ENCODE measurements at places on chromosomes 7 and 10.

DNA sequence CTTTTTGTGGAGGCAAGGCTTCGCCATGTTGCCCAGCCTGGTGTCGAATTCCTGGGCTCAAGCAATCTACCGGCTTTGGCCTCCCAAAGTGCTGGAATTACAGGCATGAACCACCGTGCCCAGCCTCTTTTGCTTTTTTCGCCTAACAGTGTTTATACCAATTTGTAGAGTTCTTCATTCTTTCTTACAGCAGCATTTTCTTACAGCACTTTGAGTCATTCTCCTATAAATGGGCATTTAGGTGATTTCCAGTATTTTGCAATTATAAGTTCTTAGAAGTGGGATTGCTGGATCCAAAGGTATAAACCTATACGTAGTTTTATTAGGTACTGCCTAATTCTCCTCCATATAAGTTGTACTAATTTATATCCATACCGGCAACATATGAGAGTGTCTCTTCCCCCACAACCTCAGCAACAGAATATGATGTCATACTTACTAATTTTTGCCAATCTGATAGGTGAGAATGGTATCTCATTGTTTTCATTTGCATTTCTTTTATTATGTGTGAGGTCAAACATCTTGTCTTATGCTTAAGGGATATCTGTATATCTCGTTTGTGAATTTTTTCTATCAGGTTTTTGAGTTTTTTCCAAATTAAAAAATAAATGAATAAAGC, 39.1 kb downstream of the SUFU start:
- DNase-seq: no peak

DNA sequence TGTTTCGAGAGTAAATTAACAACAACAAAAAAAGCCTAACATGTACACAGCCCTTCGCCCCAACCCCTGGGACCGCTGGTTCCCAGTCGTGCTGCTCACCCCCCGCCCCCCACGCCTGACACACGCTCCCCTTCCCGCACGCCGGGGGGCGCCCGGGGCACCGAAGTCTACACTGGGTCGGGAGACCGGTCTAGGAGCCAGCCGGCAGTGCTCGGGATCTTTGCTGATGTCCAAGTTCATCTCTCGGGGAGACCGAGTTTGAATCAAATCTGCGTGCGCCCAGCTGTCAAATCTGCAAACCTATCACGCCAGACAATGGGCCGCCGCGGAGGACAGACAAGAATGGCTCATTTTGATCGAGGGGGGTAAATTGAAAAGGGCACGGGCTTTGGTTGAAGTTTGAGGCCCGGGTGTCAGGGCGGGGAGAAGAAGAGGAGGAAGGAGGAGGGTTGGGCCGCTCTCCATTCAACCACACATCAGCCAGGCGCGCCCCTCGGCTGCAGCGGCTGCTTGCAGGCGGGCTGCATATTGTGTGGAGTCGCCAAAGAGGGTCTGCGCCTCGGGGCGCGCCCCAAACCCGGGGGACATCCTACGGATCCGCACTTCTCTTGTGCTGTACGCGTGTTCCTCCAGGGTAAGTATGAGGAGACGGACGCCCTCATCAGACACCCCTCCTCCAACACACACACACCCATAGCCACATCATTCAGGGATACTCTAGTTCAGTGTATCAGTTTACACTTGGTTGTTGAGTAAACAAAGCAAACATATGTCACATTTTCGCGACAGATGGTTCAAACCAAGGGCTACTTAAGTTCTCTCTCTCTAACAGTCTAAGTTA, 1.3 kb upstream of the GFRA1 start:
- DNase-seq: no peak

- no peak for DNase-seq
Measured at GRCh38 chr7:64183126-64183742, 23.8 kb upstream of the ZNF735 start.

DNA sequence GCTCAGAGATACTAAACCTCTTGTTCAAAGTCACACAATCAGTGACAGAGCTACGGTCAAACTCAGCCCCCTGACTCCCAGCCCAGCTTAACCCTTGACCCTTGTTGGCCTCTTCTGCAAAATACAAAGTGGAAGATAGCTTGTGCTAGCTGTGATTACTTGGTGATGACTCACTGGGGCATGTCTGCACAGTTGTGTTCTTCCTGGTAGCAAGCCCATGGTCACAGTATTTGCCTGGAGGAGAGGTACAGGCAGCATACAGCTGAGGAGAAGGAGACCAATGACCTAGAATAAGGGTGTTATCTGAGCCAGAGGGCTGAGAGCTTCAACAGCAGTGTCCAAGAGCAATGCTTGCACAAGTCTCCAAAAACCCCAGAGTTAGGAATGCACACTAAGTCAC, 5.7 kb upstream of the HSPA12A start:
- DNase-seq: no peak

DNA sequence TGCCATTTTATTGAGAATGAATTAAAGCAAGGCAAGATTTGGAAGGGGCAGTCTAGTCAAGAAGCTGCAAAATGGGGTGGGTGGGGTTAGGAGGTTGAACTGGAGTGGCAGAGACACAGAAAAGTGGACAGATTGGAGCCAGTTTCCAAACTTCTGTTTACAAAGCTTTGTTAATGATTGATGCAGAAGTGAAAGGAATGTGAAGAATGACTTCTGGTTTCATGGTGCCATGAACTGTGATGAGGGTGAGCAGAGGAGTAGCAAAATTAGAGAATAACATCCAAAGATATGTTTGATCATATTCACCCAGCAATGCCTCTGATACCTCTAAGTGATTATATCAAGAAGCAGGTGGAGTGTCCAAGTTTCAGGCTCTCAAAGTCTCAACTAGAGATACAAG, 1118.0 kb upstream of the C7orf33 start:
- DNase-seq: no peak

GRCh38 chr10:29841724-29842649, 207.2 kb upstream of the SVIL start:
- no peak for DNase-seq

DNA sequence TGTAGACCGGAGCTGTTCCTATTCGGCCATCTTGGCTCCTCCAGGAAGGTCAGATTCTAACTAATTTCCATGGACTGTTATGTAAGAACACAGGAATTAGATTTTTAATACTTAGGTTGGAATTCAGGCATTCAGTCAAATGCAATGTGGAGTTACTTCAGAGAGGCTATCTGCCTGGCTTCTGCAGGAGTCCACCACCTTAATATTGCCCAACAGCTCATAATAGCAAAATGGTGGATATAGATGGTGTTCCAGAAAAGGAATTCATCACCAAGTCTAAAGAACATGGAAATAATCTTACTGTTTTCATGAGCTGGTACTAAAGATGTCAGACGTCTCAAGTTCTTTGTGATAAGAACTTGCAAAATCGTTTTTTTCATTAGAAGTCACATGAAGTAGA, 39.5 kb downstream of the CRHR2 start:
- no peak for DNase-seq

GRCh38 chr7:19439517-19439916, 269.3 kb downstream of the POLR1F start:
- DNase-seq: no peak

DNA sequence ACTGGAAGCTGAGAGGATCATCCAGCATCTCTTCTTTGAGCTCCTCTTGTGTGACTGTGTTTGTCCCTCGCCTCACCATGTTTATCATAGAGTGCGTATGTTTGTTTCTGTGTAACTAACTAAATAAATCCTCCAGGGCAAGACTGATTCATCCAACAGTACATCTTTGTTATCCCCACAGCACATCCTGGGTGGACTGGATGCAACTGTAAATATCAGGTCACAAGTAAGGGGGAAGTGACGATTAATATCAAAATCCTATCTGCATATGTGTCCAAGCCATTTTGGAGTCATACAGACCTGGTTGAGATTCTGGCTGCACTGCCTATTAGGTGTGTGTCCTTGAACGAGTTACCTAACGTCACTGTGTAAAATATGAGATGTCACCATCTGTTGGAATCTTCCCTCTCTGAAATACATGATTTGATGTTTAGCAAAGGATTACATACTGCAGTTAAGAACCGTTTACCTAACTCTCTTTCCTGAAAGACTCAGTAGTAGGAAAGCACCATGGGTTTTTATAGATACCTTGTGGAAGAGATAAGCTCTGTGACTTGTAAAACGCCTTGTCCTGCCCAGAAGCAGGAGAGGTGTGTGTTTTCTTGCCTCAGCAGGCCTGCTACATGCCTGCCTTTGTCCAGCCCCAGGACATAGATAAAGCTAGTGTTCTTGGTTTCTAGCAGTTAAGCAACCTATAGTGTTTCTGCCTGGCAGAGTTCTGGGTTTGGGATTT, 25.8 kb downstream of the WBP1L start:
- no peak for DNase-seq

- DNase-seq: no peak
Measured at GRCh38 chr10:130751851-130752250, 559.7 kb downstream of the TCERG1L start.

DNA sequence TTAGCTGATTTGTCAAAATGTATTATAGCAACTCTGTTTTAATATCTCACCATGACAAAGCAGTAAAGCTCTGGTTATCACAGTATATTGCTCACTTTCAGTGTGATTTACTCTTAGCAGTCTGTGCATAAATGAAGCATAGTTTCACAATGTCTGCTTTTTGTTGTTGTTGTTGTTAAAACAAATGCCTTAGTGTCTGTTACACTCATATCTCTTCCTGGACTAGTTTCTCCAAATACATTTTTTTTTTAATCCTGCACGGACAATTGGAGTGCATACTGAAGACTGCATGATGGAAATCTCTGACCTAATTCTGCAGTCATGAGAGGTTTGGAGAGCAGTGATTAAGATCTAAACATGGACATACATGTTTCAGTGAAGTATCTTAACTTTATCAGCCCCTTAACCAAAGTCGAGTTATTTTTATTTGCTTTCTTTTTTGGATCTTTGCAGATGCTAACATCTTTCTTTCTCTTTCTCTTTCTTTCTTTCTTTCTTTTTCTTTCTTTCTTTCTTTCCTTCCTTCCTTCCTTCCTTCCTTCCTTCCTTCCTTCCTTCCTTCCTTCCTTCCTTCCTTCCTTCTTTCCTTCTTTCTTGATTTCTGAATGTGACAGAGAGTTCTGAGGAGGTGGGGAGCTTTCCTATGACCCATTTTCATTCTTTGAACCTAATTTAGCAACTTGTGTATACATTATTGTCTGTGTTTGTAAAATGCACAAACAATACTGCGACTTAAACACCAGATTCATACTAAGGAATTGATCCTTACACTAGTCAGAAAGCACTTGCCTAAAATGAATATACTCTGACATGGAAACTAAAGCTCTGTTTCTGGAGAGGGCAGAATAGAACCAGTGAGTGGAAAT, 161.5 kb upstream of the AGR3 start:
- DNase-seq: no peak

DNA sequence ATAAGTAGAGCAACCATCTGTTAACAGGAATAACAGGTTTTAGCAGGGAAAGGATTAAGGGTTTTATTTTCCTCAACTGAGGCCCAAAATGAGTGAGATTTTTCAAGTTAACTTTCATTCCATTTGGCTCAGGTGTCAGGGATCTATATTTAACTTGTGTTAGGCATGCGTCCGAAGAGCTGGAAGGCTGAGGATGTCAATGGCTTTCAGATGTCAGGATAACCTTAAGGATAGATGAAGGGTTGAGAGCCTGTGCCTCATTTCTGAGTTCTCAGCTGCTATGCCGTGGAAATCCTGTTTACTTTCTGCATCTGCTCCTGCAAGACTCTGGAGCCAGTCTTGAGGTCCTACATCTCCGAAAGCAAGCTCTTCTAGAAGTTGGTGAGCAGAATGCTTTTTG, 36.4 kb upstream of the CD36 start:
- no peak for DNase-seq

DNA sequence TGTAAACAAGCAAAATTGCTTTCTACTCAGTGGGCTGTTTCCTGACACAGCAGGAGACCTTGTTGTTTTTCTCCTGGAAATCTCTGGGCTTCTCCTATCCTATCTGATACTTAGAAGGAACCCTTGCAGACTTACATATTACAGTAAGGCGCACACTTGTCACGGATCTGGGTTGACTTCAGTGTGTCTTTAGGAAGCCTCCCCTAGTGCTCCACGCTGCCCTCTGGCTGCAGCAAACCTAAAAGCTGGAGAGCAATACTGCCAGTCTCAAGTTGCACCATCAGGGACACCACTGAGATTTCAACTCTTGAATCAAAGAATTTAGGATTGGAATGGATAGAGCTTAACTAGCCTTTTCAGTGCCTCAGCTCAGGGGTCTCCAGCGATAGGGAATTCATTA, 495.3 kb downstream of the LRMDA start:
- no peak for DNase-seq

- no peak for DNase-seq
Measured at GRCh38 chr7:48610705-48611104, 313.6 kb upstream of the CDC14C start.

GRCh38 chr10:132588301-132589013, 50.9 kb downstream of the INPP5A start:
- DNase-seq: peak; percentile 25

DNA sequence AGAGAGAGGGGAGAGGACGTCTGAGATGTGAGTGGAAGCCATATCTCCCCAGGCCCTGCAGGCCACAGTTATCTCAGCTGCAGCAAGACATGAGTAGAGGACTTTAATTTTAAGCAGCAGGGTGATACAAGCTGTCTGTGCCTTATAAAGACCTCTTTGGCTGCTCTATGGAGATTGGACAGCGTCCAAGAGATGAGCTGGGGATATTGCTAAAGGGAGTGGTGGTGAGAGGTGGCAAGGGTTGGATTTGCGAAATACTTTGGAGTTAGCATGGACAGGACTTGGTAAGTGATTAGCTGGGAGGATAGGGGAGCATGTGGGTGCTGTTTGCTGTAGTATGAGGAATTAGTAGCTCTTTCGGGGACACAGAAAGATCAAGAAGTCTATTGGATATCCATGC, 191.8 kb downstream of the CACNB2 start:
- no peak for DNase-seq

DNA sequence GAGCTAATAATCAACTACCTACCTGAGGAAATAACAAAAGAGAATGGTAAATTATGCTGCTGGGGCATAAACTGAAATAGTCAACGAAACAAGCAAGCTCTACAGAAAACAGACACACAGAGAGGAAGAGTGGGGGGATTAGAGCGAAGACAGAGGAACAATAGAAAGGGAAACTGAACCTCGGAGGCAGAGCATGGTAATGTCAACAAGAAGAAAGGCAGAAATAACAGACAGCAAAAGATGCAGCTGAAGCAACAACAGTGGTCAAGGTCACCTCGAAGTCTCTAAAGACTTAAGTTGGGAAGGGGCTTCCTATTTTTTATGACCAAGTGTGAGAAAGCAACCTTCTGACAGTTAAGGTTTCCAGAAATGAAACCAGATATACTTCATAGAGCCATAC, 177.0 kb downstream of the ZNF438 start:
- DNase-seq: no peak

GRCh38 chr10:103768345-103768744, 87.0 kb downstream of the SH3PXD2A start:
- no peak for DNase-seq

- no peak for DNase-seq
Measured at GRCh38 chr7:19095353-19095860, 22.0 kb downstream of the TWIST1 start.

All from CD4-positive, alpha-beta T cell treated with Interleukin-1 beta for 1 hour (primary cell).